IMR-90 (cell line): ENCODE measurements at places on chromosomes 6 and 20.

DNA sequence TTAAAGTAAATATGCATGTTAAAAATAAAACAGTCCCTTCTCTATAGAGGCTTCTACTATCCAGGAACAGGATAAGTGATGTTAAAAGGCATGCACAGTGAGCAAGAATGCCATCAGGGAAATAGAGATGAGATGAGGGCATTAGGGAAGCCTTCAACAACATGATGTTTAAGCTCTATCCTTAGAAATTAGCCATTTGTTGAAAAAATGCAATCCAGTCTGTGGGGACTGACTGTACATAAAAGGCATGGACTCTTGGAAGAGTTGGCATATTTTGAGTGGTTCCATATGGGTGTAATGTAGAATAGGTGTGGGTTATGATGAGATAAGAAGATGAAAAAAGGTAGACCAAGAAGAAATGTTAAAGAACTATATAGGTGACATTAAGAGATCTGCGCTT is 5.8 kb downstream of the KIAA0319 start:
- no peak for DNase-seq

- DNase-seq: no peak
Measured at GRCh38 chr20:7355051-7355450, 585.2 kb downstream of the HAO1 start.

DNA sequence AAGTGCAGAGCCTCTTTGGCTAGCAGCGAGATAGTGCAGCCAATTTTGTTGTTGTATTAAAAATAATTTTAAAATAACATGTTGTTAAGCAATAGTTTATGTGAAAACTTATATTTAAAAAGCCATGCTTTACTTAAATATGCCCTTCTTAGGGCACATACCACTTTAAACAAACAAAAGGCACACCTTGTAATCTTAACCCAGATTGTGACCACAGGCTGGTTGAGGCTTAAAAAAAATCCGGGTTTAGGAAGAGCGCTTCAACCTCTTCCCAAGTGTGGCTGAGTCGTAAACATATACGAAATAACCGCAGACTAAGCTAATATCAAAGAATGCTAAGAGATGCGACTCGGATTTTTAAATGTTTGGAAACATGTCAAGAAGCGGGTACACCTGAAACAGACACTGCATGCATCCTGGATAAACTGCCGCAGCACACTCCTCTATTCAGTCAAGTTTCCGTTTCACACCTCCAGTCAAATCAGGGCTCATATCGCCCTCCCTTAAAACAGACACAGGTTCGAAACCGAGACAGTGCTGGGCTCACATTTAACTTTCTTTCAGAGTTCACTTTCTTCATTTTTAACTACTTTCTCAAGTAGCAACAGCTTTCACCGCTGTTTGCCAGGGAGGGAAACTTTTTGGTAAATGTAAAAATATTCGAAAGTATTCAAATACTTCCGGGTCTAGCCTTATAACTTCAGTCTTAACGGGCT is 1.5 kb downstream of the DEK start:
- peak; percentile 9 for DNase-seq

GRCh38 chr6:169998457-169998856 is 247.0 kb downstream of the ERMARD start:
- no peak for DNase-seq

GRCh38 chr6:72037006-72037405 is 150.7 kb downstream of the RIMS1 start:
- no peak for DNase-seq

GRCh38 chr20:35883778-35884540 is 70.3 kb downstream of the SCAND1 start:
- peak; percentile 100 for DNase-seq

DNA sequence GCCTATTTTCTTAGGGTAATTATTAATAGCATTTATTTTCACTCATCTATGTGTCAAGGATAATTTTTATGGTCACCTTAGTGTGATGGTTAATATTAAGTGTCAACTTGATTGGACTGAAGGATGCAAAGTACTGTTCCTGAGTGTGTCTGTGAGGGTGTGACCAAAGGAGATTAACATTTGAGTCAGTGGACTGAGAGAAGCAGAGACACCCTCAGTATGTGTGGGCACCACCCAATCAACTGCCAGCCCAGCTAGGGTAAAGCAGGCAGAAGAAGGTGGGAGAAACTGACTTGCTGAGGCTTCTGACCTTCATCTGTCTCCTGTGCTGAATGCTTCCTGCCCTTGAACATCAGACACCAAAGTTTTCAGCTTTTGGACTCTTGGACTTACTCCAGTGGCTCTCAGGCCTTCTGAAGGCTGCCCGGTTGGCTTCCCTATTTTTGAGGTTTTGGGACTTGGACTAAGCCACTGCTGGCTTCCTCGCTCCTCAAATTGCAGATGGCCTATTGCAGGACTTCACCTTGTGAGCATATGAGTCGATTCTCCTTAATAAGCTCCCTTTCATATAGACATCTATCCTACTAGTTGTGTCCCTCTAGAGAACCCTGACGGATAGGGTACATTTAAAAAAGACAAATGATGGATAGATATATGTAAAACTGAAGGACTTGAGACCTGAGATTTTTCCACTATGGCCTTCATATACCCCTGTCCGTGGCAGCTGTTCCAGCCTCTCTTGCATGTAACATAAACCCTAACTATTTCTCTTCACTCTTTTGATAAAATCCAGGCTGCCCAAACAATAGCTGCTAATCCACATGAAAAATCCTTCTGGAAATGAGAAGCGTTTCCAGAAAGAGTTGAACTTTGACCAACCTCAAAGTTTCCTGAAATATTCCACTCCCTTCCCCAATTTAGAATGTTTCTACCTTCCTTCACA is 62.1 kb upstream of the RGS17 start:
- DNase-seq: no peak
